Right atrium auricular region (tissue), 2 donors: ENCODE measurements at places on chromosomes 2 and 18. TPM values are rescaled to one million over a fixed set of nuclear protein-coding genes. Genes with fewer than 3 reads are reported as not detected.

The PRSS56 gene
- 0.20 TPM for total RNA-seq

The CCDC85A gene
- total RNA-seq, result 5.0 TPM

The RAD51AP2 gene
- total RNA-seq, result 0.28 TPM

The GPR45 gene
- not detected for total RNA-seq

The LYPD6B gene
- 0.28 TPM for total RNA-seq

The EPB41L3 gene
- 22.5 TPM for total RNA-seq

The NFATC1 gene
- 19.0 TPM for total RNA-seq

The ZNF385B gene
- total RNA-seq, result 33.3 TPM

DNA sequence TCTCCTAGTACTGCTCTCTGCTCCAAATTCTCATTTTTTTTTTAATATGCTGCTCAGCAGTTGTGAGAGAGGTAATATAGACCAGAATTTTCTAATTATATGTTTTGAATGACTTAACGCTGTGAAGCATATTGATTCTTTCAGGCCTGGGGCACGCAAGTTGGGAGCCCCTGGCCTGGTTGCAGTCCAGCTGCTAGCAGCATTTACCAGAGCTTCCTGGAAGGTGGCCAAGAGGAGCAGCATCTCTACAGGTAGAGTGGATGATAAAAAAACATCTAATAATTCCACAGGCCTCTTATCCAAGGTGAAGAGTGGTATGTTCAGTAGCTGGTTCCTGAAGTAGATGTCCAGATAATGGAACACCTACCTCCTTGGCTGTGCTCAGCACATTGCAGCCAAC, 7.3 kb upstream of the UGP2 start:
- DNase-seq, result no peak

DNA sequence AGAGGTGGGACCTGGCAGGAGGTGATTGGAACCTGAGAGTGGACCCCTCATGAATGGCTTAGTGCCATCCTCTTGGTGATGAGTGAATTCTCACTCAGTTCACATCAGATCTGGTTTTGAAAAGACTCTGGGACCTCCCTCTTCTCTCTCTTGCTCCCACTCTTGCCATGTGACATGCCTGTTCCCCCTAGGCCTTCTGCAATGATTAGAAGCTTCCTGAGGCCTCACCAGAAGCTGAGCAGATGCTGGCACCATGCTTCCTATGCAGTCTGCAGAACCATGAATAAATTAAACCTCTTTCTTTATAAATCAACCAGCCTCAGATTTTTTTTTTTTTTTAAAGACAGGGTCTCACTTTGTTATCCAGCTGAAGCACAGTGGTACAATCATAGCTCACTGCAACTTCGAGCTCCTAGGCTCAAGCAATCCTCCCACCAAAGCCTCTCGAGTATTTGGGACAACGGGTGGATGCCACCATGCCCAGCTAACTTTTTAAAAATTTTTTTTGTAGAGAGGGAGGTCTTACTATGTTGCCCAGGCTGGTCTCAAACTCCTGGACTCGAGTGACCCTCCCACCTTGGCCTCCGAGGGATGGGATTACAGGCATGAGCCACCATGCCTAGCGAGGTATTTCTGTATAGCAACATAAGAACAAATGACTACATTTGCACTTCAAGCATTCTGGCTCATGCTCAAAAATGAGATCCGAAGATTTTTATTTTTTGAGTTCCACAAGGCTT, 2.0 kb upstream of the ZFAND2B start:
- DNase-seq, result no peak

DNA sequence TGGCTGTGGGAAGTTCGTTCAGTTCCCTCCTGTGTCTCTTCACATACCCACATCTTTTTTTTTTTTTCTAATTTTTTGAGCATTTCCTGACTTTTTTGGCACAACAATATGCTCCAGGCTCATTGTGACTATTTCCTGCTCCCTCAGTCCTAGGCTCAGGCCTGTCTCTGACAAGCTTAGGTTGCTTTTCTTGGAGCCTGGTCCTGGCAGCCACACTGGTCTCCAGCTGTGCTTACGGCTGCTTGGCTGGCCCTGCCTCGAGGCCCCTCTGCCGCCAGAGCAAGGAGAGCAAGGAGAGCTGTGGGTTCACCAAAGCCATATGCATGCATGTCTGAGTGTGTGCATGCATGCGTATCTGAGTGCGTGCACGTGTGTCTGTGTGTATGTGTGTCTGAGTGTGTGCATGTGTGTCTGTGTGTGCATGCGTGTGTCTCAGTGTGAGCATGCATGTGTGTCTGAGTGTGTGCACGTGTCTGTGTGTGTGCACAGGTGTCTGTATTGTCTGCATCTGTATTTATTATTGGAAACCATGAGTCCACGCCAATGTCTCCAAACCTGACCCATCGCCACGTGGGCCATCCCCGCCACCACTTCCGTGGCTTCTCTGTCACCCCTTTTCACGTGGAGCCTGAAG, 766.1 kb upstream of the SALL3 start:
- DNase-seq, result no peak

GRCh38 chr2:208713066-208713745, 306.6 kb downstream of the PTH2R start:
- DNase-seq, result no peak

DNA sequence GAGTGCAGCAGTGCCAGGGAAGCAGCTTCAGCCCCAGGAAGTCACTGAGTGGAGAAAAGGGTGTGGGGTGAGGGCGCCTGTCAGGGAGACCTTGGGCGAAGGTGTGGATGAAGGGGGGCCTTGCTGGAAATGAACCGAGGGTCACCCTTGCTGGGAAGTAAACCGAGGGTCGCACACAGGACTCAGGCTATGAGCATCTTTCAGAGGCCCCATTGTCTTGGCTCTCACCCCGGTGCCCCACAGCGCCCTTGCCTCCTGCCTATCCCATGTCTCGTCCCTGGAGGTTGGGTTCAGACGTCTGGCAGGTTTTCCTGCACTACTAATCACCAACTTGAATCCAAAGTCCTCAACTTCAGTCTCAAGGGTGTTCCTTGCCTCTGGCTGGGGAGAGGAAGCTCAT, 122.8 kb upstream of the PXDN start:
- DNase-seq, result no peak

DNA sequence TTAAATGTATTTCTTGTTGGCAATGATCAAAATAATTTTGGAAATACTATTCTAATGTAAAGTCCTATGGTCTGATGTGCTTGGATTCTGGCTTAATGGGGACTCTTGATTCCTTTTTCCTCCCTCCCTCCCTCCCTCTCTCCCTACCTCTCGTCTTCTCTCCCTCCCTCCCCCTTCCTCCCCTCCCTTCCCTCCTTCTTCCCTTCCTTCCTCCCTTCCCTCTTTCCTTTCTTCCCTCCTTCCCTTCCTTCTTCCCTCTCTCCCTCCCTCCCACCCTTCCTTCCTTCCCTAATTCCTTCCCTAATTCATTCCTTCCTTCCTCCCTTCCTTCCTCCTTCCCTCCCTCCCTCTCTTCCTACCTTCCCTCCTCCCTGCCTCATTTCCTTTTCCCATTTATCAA, 19.9 kb upstream of the NCKAP5 start:
- DNase-seq, result no peak

DNA sequence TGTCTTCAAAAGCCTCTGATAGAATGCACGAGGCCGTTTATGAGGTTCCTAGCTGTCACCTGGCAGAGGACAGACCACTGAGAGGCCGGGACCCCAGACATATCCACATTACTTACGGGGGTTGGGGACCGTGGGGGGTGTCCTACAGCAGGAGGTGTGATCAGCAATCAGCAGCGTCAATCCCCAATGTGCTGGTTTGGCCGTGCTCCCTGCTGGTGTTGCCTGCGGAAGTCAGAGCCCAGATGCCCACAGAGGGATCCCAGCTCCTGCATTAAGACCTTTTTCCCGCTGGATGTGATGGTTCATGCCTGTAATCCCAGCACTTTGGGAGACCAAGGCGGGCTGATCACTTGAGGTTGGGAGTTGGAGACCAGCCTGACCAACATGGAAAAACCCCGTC, 20.8 kb upstream of the SP5 start:
- DNase-seq, result no peak

DNA sequence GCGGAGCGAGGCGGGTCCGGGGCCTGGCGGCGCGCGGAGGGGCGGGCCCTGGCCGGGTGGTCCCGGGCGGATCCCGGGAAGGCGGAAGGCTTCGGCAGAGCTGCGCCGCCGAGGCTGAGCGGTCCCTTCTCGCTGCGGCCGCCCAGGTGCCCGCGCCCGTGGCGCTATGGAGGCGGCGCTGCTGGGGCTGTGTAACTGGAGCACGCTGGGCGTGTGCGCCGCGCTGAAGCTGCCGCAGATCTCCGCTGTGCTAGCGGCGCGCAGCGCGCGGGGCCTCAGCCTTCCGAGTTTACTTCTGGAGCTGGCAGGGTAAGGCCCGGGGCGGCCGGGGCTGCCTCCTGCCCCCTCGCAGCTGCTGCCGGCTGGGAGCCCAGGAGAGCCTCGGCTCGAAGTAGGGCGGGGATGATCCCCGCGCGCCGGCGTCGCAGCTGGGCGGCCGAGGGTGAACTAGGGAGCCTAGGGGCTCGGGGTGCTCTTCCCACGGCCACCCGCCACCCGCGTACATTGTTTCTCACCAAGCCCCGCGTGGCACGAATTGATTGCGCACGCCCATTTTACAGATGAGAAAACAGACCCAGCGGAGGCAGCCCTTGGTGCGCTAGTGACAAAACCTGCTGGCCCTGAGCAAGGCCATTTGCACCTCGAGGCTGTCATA, at the start of gene SLC66A3:
Gene SLC66A3 (plus strand): TSS at position 87 of the 655 bp plus-strand sequence. CDS start 80 bp downstream, at position 167.
- DNase-seq, result no peak

- DNase-seq, result no peak
Measured at GRCh38 chr2:224194161-224194560, 155.1 kb upstream of the SERPINE2 start.

GRCh38 chr2:66575625-66576310, 140.8 kb downstream of the MEIS1 start:
- no peak for DNase-seq

- no peak for DNase-seq
Measured at GRCh38 chr2:134792186-134792585, 46.2 kb upstream of the ACMSD start.

DNA sequence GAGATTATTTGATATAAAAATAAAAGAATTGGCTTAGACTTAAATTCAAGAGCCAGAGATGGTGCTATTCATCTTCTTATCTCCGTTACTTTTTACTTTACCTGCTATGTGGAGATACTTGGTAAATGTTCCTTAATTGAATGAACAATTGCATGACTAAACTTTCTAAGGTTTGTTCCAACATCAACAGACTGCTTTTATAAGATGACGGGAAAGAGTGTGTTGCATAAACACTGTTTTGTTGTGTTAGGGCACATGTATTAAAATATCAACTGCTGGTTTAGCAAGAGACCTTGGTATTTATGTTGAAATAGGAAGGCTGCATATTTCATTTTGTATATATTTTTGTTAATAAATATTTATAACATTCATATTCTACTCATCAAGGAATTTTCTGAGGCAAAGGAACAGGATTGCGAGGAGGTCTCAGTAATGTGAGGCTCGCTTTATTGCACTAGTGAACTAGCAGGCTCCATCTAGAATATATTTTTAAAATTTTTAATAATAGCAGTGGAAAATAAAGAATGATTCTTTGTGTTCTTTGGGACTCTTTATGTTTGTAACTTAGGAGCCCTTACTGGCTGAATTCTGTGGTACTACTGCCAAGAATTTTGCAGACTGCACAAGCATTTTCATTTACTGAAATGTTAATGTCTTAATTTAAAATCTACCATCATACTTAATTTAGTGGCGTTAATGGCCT, 10.7 kb upstream of the NFE2L2 start:
- DNase-seq, result no peak

- no peak for DNase-seq
Measured at GRCh38 chr18:25392192-25392591, 40.2 kb upstream of the ZNF521 start.

DNA sequence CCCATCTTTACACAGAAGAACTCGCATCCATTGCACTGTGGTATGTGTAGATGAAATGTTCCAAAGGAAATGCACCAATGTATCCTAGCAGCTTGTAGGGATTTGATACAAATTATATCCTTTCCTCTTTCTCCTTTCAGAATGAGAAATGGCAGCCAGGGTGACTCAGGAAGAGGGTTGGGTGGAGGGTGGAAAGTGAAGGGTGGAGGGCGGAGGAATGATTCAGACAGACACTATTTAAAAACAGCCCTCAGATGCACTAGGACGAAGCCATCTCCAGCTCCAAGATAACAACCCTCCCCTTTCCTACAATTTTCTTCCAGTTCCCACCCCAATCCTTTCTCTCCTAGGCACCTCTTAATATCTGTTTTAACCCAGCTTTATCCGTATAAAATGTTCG, 96.2 kb upstream of the STK39 start:
- no peak for DNase-seq

GRCh38 chr2:186751790-186752189, 57.9 kb downstream of the FAM171B start:
- no peak for DNase-seq

- no peak for DNase-seq
Measured at GRCh38 chr2:206389164-206389563, 54.2 kb upstream of the ADAM23 start.

- no peak for DNase-seq
Measured at GRCh38 chr2:240623531-240624010, 1.7 kb upstream of the GPR35 start.

DNA sequence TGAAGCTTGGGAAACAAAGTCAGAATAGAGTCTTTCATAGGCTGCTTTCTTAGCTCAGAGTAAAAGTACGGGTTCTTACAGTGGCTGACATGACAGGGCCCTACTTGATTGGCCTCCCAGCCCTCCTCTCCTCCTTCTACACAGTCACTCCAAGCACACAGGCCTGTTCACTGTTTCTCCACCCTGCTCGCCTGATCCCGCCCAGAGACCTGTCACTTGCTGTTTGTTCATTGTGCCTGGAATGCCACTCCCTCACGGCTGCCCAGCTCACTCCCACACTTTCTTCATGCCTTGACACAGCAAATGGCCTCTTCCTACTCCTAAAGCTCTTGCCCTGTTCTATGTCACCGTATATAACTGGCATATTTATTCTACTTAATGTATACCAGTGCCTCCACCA, 104.8 kb downstream of the MAP4K4 start:
- no peak for DNase-seq

DNA sequence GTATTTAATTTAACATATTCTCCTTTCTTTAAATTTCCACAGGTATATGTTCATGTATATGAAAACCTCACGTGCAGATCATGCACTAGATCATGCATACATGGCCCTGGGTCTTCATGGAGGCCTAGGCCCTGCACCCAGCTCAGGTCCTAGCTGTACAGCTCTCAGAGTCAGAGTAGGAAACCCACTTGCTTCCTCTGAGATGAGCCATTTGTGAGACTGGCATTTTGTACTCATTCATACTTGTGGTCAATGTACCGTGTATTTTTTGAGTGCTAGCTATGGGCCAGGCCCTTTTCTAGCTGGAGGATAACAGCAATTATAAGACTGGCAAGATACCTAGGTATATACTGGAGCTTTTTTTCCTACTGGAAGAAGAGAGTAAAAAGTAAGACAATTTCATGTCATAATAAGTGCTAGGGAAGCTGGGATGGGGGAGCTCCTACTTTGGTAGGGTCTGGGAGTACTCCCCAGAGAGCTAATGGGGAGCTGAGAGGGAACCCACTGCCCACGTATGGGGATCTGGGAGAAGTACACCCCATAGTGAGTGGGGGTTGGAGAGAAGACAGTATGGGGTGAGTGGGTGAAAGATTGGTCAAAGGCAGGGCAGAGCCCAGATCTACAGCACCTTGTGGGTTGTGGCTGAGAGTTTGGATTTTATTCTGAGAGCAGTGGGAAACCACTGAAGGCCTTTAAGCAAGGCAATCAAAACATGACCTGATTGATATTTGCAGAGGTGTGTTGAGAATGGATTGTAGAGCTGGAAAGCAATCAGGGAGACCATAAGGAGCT, 72.0 kb downstream of the POLE4 start:
- DNase-seq, result no peak

GRCh38 chr2:217402144-217402543, 542.3 kb upstream of the TNP1 start:
- no peak for DNase-seq

- no peak for DNase-seq
Measured at GRCh38 chr2:234412726-234413125, 84.2 kb downstream of the ARL4C start.
